ENCODE measurements at places on chromosomes 12 and 14.

GRCh38 chr12:77678621-77679020 lies 152.1 kb upstream of the NAV3 start:
- no peak for DNase-seq

- DNase-seq: peak; percentile 4
These were observed 5.5 kb downstream of the KHNYN start for GRCh38 chr14:24435192-24435810.

DNA sequence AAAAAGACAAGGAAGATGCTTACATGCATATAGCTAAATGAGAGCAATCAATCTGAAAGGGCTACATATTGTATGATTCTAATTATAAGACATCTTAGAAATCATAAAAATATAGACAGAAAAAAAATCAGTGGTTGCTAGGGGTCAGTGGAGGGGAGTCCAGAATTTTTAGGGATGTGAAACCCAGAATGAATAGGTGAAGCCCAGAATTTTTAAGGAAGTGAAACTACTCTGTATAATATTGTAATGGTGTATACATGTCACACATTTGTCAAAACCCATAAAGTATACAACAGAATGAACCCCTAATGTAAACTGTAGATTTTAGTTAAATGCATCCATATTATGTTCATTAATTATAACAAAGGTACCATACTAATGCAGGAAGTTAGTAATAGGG lies 713.2 kb downstream of the FLRT2 start:
- no peak for DNase-seq

DNA sequence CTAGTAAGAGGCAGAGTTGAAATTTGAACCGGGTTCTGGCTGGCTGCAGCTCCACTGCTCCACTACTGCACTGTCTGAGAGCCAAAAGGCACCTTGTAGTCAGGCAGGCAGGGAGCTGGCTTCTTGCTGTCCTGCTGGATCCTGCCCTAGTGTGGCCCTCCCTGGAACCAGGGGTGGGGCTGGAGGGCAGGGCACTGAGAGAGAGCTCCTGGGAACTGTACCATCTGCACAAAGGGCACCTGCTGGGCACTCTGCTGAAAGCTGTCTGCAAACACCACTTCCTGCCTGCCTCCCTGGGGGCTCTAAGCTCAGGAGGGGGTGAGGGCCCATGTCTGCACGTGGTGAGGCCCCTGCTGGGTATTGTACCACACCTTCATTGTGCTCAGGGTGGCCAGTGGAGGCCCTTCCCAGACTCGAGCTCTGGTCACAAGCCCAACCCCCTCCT lies 19.0 kb upstream of the TCL1B start:
- DNase-seq: no peak

All from hematopoietic multipotent progenitor cell treated with erythropoietin and hydrocortisone succinate and interleukin-3 and kit ligand, for 6 days (in vitro differentiated cells).